ENCODE measurements at places on chromosomes 7 and 10. TPM values are rescaled to one million over a fixed set of nuclear protein-coding genes. Genes with fewer than 3 reads are reported as not detected.

- DNase-seq: no peak
Observed at GRCh38 chr7:112940314-112940732, 146.3 kb downstream of the GPR85 start.

The GPC2 gene
- total RNA-seq: 1.2 TPM

DNA sequence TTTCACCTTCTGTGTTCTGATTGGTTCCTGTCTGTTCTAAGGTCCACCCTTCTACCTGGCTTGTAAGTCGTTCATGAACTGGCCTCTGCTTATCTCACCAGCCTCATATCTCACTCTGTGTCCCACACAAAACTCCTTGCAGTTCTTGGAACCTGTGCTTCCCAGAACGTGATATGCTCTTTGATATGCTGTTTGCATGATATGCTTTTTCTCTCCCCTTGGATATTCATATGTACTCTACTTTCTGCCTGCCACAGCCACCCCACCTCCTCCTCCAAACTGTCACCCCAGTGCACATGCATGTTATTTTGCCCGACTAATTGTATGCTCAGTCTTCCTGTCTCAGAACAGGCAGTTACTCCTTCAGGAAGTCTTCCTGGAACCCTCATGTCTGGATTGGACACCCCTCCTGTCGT, 1.9 kb upstream of the ITPRIP start:
- no peak for DNase-seq

The IGFBP1 gene
- not detected for total RNA-seq

The FEZF1 gene
- not detected for total RNA-seq
